Naive thymus-derived CD8-positive, alpha-beta T cell (primary cell): ENCODE measurements at places on chromosomes 6 and 20.

- DNase-seq: no peak
Observed at GRCh38 chr6:44896701-44897100, 431.4 kb upstream of the RUNX2 start.

- no peak for DNase-seq
Observed at GRCh38 chr20:61499859-61500554, 247.9 kb downstream of the CDH4 start.

- peak; percentile 32 for DNase-seq
Observed at GRCh38 chr20:4962241-4962855, 39.0 kb downstream of the SLC23A2 start.

- no peak for DNase-seq
Observed at GRCh38 chr6:150681578-150682395, 82.1 kb downstream of the PLEKHG1 start.

- no peak for DNase-seq
Observed at GRCh38 chr6:90217506-90218127, 79.0 kb downstream of the BACH2 start.

DNA sequence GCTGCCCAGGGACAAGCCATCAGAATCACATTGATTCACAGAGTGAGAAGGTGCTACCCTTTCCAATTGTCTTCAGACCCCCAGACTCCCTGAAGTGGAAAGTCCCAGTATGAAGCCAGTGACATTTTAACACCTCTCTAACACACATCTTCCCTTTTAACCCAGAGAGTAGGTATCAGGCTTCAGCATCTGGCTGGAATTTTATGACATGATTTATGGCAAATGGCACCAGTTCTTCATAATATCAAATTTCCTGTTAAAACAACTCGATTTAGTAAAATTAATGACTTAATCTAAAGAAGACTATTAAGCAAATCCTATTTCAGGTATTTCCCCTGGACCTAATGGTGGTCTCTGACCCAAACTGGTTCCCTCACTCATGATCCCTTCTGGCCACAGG lies 25.0 kb downstream of the KCNB1 start:
- no peak for DNase-seq
